ENCODE measurements at places on chromosomes 6 and 20.

- no peak for DNase-seq
Observed at GRCh38 chr6:161482517-161482858, 208.6 kb upstream of the AGPAT4 start.

GRCh38 chr20:43550456-43550855 lies 8.4 kb upstream of the SGK2 start:
- no peak for DNase-seq

DNA sequence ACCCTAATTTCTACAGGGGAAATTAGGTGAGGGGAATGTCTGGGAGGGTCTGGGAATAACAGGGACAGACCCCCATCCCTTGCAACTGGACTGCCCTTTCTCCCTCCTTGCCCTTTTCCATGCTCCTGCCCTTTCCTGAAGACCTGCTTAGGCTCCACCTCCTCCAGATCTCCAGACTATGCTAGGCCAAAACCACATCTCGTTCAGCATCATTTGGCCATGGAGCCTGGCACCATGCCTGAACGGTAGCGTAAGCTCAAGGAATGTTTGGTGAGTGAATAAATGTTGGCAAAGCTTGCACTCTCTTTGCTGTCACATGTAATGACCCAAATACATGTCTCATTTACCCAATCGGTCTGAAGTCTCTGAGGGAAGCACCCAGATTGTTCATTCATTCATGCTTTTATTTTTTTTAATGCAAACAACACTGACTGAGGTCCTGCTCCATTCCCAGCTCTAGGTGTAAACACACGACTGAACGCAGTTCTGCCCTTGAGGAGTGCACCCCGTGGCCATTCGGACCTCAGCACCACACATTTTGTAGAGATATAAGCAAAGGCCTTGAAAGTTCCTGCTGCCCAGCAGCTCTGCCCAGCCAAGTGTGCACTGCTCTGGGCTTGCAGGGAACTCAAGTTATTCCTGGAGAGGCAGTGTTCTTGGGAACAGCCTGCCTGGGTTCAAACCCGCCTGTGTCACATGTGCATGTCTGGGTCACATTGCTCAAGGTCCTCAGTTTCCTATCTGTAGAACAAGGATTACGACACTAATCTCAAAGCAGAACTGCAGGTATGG lies 1.1 kb upstream of the GRM4 start:
- no peak for DNase-seq

GRCh38 chr6:119961450-119961849 lies 611.9 kb upstream of the MAN1A1 start:
- DNase-seq = no peak

- DNase-seq = no peak
Observed at GRCh38 chr6:36916126-36916525, 30.4 kb downstream of the C6orf89 start.

- DNase-seq = no peak
Observed at GRCh38 chr20:16293590-16293989, 279.7 kb downstream of the KIF16B start.

GRCh38 chr20:43961541-43962471 lies 47.2 kb downstream of the TOX2 start:
- DNase-seq = no peak

- no peak for DNase-seq
Observed at GRCh38 chr6:31585491-31585890, 586 bp upstream of the LST1 start.

GRCh38 chr6:29008089-29008488 lies 3.0 kb upstream of the ZNF311 start:
- no peak for DNase-seq

DNA sequence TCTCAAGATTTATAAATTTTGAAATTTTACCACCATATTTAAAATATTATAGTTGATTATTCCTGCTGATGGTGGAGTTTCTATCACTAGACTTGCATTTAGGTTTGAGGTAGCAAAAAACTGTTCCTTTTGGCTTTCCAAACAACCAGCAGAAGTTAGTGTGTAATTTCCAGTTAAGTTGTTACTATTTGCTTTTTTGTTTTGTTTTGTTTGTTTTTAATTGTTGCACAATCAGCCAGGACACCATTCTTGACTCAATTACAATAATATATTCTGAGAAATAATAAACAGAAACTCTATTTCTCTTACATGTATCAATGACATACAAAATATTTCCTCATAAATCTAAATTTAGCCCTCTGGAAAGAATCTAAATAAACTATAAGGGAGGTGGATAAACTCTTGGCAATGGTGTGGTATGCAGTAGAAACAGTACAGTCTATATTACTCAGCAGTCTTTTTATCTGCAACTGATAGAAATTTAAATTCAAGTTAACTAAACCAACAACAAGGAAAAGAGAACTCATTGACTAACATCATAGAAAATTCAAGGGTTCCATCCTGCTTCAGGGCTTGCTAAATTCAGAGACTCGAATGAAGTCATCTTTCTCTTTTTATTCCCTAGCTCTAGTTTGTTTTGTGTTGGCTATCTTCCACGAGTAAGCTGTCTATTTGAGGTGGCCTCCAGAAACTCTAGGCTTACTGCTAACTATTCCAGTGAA lies 19.4 kb upstream of the COL19A1 start:
- no peak for DNase-seq

- no peak for DNase-seq
Observed at GRCh38 chr20:61440548-61441055, 188.5 kb downstream of the CDH4 start.

- no peak for DNase-seq
Observed at GRCh38 chr6:76592566-76592965, 520.1 kb upstream of the IMPG1 start.

DNA sequence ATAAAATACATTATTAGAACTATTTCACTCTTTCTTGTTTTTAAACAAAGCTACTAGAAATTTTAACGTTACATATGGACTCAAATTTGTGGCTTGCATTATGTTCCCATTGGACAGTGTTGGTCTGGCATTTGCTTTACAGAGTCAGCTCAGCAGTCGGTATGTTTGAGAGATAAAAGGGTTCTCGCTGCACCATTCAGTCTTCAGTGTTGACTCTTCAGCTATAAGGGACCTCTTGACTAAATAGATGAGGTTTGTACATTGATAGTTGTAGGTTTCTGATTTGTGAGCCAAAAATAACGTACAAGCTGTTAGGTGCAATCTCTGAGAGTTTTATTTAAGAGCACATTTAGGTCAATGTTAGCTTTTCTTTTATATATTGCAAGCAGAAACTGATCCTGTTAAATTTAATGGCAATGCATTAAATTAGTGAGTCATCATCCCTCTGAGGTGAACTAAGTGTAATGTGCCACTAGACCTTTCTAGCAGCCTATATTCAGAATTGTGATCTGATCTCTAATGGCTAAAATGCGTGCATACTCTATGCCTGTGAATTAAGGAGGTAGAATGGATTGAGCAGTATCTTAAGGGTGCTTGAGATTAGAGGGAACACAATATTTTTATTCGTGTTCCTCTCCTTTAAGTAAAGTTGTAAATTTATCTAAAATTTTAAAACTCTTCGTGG lies 485.6 kb upstream of the SYNCRIP start:
- DNase-seq = no peak

- DNase-seq = no peak
Observed at GRCh38 chr6:46175976-46176375, 5.2 kb upstream of the ENPP5 start.

DNA sequence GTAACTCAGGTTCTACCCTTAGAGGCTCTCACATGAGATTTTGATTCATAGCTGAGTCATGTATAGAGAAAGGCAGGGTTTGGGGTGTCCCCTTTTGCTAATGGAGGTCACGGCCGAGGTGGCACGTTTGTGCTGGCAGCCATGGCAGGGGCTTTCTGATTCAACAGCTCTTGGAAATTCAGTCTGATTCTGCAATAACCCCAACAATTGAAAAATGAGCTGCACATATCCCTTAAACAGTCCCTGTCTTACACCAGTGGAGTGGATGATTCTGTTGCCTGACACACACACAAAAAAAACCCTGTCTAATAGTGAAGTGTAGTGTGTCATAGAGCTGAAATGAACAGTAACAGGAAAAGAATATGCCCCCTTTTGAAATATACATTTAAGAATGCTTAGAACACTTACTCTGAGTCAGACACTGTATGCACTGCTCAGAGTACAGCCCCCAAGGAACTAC lies 40.4 kb upstream of the ARG1 start:
- no peak for DNase-seq

- no peak for DNase-seq
Observed at GRCh38 chr20:58436868-58437645, 48.0 kb downstream of the VAPB start.

GRCh38 chr6:104109806-104110205 lies 749.9 kb downstream of the HACE1 start:
- DNase-seq = no peak

DNA sequence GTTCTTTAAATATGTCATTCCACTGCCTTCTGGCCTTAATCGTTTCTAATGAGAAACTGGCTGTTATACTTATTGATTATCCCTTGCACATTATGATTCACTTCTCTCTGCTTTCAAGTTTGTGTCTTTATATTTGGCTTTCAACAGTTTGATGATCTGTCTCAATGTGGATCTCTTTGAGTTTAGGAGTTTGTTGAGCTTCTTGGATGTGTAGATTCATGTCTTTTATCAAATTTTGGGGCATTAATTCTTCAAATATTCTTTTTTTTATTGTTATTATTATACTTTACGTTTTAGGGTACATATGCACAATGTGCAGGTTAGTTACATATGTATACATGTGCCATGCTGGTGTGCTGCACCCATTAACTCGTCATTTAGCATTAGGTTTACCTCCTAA lies 29.3 kb downstream of the ZBTB9 start:
- no peak for DNase-seq

DNA sequence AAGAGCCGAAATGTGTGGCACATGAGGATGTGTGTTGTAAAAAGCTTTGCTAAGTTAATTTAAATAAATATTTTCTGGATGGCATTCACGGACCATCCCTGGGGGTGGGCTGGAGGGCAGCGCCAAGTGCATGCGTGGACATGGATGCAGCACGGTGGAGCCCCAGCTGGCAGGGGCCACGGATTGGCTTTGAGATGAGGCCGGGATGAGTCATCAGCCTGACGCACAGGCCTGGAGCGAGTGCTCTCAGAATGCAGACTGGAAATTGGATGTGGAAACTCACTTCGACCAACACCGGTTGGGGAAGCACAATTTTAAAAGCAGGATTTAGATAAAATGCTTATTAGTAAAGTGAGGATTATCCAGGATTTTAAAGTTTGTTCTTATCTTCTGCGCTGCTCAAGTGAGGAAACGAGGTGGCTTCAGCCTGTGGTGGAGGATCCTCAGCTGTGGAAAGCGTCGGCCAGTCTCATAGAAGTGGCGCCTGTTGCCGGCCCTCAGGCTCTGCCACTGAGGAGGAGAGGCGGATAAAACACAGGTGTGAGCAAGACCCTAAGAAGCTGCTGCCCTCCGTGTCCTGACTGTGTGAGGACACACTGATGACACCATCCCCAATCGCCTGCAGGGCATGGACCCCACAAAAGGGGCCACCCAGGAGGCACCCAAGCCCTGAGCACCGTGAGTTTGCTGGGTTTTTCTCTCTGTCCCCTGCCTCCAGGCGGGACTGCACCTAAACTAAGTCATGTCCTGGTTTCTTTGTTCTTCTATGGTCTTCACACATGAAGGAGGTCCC lies 279.7 kb downstream of the CDH4 start:
- DNase-seq = no peak

- no peak for DNase-seq
Observed at GRCh38 chr6:162181111-162181510, 546.5 kb downstream of the PRKN start.

DNA sequence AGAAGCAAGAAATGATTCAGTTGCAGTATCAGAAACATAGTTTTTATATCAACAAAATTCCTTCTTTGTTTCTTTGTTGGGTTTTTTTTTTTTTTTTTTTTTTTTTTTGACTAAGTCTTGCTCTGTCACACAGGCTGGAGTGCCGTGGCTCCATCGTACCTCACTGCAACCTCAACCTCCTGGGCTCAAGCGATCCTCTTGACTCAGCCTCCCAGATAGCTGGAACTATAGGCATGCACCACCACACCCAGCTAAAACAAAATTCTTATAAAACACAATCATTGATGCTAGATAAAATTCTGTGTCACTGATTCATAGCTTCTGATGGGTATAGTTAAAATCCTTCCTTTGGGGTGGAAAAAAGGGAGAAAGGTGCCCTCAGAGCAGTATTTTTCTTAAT lies 110.3 kb upstream of the TNFAIP3 start:
- DNase-seq = no peak

DNA sequence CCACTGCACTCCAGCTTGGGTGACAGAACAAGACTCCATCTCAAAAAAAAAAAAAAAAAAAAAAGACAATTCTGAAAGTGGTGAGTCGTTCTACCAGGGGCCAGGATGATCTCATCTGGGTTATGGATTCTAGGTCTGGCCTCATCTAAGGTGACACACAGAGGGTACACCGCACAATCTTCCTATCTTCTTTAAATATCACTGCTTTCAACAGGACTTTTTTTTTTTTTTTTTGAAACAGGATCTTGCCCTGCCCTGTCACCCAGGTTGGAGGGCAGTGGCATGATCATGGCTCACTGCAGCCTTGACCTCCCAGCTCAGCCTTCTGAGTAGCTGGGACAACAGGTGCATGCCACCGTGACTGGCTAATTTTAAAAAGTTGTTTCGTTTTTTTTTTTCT lies 67.7 kb downstream of the SLC16A10 start:
- DNase-seq = no peak

GRCh38 chr6:159979136-159979874 lies 10.4 kb downstream of the IGF2R start:
- no peak for DNase-seq

DNA sequence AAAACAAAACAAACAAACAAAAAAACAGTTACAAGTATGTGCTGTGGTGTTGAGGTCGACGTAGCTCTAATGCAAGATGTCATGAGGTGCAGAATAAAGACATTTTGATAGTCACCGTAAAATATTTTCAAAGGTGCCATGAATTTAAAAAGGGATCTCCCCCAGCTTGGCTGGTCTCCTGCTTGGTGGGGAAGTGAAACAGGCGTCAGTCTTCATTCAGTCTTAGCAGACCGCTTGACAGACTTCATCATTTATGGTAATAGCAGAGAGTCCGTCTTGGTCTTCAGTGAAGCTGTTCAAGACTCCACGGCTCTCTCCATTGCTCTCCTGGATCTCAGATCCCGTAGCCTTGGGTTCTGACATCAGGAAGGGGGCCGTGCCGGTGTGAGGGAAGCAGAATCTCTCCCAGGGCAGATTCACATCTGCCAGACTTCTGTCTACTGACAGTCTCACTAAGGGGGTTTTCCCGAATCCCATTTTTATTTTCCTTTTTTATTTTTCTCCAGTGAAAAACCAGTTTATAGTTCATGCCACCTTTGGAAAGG lies 1.6 kb downstream of the SLC24A3 start:
- DNase-seq = no peak
